Heart left ventricle (tissue), 16 donors: ENCODE measurements at places on chromosomes 11 and 22. TPM values are rescaled to one million over a fixed set of nuclear protein-coding genes. Genes with fewer than 3 reads are reported as not detected.

The LRRC32 gene
- 25.7 TPM for total RNA-seq

The TEX12 gene
- not detected for total RNA-seq

The GAB4 gene
- total RNA-seq, result not detected

The ACR gene
- total RNA-seq, result 1.1 TPM

The SLC43A1 gene
- total RNA-seq, result 9.6 TPM

DNA sequence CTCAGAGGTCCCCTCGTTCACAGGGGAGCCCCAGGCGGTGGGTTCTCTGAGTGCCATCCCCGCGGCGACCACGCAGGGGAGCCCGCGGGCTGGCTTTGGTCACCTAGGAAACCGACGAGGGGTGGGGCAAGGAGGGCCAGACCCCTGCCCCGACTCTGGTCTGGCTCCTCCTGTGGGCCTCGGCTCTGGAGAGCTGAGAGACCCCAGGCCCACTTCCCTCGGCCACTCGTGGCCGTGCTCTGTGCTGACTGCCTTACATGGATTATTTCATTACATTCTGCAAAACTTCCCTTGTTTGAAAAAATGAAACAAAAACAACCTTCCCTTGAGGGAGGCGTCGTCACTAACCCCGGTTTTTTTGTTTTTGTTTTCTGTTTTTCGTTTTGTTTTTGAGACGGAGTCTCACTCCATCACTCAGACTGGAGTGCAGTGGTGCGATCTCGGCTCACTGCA lies 15.1 kb upstream of the CYTH4 start:
- peak; percentile 56 for DNase-seq

DNA sequence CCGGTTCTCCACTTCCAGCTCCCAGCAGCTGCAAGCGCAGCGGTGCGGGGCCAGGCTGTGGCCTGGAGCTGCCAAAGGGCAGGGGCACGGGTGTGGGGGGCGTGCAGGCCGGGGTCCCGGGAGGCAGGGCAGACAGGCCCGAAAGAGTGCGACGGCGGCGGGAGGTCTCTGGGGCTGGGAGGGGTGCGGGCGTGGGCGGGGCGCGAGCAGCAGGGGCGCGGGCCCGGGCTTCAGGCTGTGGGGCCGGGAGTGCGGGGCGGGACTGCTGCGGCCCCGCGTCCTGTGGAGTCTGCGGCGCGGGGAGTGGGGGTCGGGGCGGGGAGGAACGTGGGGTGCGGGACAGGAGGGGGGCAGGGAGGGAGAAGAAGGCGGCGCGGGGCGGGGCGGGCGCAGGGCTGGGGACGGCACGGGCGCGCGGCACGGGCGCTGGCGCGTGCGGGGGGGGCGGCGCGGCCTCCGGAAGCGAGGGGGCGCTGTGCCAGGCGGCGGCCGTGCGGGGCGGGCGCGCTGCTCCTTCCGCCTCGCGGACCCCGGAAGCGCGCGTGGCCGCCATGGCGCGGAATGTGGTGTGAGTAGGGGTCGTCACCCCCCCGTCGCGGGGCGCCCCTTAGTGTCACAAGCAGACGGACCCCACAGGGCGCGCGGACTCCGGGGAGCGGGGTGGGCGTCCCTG lies at the start of gene MRPL23:
Gene MRPL23 (plus strand): TSS at position 521 of the 673 bp plus-strand sequence. CDS start 31 bp downstream, at position 552.
- DNase-seq, result peak; percentile 10

- no peak for DNase-seq
These were observed 99.9 kb downstream of the MED15 start for GRCh38 chr22:20607157-20607907.

GRCh38 chr11:100965346-100965745 lies 164.3 kb downstream of the PGR start:
- no peak for DNase-seq

- peak; percentile 38 for DNase-seq
These were observed 6.9 kb upstream of the GAL start for GRCh38 chr11:68677432-68677831.

- DNase-seq, result no peak
These were observed 85.2 kb downstream of the FLI1 start for GRCh38 chr11:128779036-128779435.

DNA sequence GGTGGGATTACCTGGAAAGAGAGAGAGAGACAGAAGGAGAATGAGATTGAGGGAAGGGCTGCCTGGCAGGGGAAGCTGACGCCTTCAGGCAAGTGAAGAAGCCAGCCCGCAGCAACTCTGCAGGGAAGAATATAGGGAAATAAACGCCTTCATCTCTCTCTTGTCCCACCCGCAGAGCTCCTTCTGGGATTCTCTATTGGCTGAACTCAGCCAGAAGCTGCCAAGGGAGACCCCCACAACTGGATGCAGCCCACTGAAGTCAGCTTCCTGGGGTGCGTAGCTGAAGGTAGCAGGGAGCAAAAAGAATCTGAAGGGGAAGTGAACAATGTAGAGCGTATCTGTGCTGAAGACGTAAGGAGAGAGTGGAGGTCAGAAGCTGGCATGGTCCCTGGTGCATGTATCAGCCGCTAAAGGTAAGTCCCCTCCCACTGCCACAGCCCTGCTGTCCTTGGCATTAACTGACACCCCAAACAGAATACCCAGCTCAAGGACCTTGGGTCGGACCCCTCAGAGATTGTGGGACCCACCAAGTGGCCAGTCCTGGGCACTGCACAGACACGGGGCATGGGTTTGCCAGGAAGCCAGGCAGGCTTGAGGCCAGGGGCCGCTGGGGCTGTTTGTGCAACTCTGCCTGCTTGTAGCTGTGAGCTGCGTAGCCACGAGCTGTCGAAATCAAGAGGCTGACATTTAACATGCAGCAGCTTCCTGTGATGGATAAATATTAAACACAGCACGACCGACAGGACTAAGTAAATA lies 469.9 kb downstream of the MN1 start:
- DNase-seq, result peak; percentile 25

GRCh38 chr11:4211991-4212390 lies 117.4 kb downstream of the RRM1 start:
- no peak for DNase-seq

GRCh38 chr11:94106716-94107115 lies 21.9 kb upstream of the PANX1 start:
- peak; percentile 40 for DNase-seq

GRCh38 chr11:35340715-35341114 lies 78.6 kb downstream of the SLC1A2 start:
- DNase-seq, result peak; percentile 37

DNA sequence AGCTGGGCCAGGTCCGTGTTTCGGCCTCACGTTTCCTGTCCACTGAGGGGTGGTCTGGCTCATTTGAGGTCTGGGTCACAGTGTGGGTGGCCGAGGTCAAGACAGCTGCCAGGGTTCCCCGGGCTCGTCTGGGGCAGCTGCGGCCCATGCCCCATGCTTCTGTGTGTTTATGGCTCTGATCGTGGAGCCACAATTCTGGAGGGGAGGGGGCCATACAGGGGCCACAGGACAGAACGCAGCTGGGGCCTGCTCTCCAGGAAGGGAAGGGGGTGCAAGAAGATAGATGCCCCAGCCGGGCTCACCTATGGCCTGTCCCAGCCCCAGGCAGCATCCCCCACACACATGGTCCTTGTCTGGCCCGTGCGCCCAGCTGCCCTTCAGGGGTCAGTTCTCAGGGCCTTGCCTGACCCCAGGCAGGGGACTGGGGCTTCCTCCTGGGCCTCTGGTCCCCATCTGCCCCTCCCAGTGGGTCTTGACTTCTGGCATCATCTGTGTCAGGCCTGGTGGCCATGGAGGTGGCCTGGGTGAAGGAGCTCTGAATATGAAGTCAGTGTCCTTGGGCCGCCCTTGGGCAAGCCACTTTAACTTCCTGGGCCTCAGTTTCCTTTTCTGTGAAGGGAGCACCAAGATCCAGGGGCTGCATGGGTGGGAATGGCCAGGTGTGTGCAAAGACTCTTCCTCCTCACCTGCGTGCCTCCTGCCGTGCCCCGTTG lies 8.4 kb downstream of the TSPAN32 start:
- no peak for DNase-seq

DNA sequence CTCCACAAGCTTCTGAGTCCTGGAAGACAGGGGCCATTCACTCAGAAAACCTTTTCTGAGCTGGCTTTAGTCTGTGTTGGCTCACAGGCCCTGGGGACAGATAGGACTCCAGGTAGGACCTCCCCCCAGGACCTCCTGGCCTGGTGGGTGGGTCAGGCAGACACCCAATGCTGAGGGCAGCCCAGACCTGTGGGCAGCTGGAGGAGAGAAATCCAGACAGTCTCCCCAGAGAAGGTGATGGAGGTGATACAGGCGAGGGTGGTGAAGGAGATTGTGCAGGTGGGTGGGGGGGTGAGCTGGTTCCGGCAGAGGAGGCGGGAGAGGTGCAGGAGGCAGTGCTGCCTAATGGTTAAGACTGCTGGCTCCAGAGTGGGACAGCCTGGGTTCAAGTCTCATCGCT lies 15.6 kb downstream of the LRRC32 start:
- no peak for DNase-seq

DNA sequence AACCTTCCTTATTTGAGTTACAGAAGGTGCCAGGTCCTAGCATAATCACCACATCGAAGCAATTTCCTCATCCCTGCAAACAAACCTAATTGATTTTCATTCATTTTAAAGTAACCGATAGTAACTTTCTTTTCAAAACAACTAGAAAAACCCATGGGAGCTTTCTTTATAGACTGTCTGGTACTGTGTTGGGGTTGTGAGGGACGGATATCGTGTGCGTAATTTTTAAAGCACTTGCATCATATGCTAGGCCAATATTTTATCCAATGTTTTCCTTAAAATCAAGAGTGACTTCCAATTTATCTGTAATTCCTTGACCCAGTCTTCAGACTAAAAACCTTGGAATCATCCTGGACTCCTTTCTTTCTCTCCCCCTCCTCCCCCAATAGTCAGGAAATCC lies 271.5 kb upstream of the SESN3 start:
- DNase-seq, result no peak

DNA sequence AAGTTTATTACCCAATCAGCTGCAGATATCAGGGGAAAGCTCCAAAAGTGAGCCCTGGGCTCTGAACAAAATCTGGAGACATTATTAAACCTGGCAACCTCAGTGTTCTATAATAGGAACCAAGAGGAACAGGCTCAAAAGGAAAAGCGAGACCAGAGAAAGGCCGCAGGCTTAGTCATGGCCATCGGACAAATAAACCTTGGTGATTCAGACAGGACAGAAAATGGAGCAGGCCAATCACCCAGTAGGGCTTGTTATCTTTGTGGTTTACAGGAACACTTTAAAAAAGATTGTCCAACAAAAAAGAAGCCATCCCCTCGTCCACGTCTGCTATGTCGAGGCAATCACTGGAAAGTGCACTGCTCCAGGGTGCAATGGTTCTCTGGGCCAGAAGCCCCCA lies 7.7 kb upstream of the PANX1 start:
- DNase-seq, result no peak
